ENCODE measurements at places on chromosomes 1 and 21.

- DNase-seq, result peak; percentile 74
These were observed 136.0 kb downstream of the LTN1 start for GRCh38 chr21:28856588-28857250.

DNA sequence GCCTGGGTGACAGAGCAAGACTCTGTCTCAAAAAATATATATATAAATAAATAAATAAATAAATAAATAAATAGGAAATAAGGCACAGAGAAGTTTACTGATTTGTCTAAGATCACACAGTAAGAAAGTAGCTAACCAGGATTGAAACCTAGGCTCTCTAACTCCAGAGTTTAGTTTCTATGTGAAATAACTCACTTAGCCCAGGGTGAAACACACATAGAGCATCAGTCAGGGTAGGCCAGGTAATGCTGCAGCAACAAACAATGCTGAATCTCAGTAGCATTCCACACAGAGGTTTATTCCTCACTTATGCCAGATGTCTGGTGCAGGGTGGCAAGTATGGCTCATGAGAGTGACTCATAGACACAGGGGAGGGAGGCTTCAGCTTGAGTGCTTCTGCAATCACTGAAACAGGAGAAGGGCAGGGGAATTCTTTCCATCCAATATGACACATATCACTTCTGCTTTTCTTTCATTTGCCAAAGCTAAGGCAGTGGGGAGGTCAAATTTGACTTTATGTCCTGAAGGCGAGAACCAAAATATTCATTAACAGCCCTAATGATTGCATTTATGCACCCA lies 37.1 kb upstream of the KANK4 start:
- peak; percentile 92 for DNase-seq

GRCh38 chr1:201506557-201507359 lies at the start of gene CSRP1:
Gene CSRP1, minus strand, starts transcription at chr1:201507123. Its CDS starts 10,820 bp downstream, at chr1:201496303.
- DNase-seq, result peak; percentile 85

DNA sequence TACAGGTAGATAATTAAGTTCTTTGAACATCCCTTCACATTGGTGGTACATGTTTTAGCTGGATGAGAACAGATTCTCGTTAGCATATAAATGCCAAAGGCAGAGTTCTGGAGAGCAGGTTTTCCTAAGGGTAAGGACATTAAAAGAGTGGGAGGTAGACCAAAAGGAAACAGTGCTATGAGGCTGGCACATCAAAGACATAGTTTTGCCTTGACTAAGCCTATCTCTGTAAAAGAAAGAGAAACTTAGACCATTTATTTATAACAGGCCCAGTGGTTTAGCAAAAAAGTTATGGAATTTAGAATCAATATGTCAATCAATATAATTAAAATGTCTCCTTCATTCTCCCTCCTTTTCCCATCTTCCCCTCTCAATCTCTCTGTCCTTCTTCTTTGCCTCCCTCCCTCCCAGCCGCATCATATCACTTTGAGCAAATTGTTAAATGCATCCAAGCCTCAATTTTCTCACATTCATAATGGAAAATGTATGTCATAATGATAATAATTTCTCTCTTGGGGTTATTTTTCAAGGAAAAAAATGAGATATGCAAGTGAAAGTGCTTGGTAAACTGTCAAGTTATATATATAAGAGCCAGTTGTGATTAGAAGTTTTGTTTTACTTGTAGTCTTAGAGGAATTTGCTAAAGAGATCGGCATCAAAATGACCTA lies 209.9 kb upstream of the SGIP1 start:
- DNase-seq, result no peak

GRCh38 chr21:31829736-31830472 lies 42.9 kb upstream of the HUNK start:
- no peak for DNase-seq

GRCh38 chr1:234170622-234171021 lies 202.6 kb upstream of the COA6 start:
- DNase-seq, result no peak

- DNase-seq, result peak; percentile 56
These were observed 6.7 kb downstream of the C1orf115 start for GRCh38 chr1:220696863-220697231.

DNA sequence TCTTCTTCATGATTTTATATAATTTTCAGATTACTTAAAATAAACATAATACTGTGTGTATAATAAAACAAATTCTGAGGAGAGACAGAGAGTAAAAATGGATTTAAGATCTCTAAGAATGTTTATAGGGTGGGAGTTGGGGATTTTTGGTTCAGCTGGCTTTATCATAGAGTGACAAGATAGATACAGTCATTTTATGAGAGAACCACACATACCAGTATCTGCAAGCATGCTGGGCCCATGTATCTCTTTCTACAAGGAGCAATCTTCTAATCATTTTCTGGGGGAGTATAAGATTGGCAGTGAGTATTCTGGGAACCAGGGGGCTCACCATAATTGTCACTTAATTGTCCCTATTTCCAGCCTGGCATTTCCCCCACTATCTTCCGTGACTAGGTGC lies 64.3 kb upstream of the DUSP10 start:
- DNase-seq, result no peak

- DNase-seq, result no peak
These were observed 1.9 kb downstream of the S100A4 start for GRCh38 chr1:153543736-153544135.

DNA sequence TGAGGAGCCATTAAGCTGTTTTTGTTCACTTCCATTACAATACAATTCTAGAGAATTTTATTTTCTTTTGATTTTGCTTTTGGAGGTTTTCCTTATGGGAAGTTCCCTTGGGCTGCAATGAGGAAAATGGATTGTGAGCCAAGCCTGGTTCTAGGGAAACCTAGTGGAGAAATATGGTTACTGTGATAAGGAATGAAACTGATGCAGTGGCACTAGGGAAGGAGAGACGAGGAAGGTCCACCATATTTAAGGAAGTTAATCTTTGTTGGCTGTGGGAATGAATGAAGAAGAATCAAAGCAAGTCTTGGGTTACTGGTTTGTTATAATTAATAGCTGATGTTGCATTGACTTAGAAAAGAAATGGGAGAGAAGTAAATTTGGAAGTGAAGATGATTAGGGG lies 28.4 kb downstream of the CHML start:
- no peak for DNase-seq

All from kidney tubule cell (primary cell).